ENCODE measurements at places on chromosomes 12 and 14.

- DNase-seq, result no peak
Observed at GRCh38 chr12:59294221-59294620, 301.6 kb upstream of the SLC16A7 start.

GRCh38 chr14:57785058-57785457, 80.8 kb downstream of the SLC35F4 start:
- DNase-seq, result no peak

DNA sequence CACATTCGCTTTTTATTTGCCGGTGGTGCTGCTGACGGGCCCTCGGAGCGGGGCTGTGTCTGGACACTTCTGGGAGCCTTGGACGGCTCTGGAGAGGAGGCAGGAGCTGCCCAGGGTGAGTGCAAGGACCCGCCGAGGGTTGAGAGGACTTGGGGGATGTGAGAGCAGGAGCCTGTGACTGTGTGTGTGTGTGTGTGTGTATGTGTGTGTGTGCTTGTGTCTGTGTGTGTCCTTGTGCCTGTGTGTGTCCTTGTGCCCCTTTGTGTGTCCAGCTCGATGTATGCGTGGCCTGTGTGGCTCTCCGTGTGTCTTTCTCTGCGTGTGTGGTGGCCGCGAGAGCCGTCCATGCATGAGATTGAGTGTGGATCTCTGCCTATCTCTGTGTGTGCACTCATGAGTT, 179.6 kb upstream of the MYL2 start:
- no peak for DNase-seq

DNA sequence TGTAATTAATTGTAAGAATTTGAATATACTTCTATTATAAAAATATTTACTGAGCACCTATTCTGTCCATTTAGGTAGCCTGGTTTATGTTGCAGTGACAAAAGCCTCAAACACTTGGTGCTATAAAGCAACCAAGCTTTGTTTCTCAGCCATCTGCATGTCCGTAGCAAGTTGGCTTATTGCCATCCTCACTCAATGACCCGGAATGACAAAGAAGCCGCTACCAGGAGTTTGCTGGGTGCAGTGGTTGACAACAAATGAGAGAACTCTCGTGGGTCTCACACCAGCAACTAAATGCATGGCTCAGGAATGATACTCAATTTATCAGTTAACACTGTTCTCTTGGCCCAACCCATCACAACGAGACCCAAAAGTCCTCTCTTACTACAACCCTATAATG, 553.1 kb downstream of the DIO2 start:
- DNase-seq, result no peak

DNA sequence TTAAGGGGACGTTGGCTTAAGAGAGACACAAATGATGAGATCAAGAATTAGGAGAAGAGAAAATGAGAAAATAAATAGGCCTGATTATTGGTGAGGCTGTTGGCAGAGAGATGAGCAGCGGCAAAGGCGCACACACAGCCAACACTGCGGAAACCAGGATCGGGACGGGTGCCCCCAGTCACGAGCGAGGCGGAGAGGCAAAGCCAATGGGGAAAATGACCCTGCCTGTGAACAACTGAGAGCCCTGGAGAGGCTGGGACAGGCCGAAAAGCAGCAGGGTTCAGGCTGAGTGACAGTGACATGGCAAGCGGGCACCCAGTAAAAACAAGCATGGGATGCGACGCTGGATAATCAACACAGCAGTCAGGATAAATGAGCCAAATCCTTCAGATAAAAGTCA, 21.0 kb downstream of the SLC15A4 start:
- no peak for DNase-seq

DNA sequence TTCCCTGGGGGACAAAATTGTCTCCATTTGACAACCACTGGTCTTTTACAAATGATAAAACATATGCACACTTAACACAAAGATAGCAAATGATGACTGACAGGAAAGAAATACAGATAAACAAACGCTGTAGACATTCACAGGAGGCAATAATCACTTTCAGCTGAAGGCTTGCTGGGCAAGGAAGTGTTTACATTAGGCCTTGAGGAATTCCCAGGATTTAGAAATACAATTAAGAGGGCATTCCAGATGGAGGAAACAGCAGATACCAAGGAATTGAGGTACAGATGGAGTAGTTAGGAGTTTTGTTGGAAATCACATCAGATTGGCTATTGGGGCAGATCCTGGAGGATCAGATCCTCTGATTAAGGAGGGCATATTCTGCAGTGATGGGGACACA, 93.9 kb downstream of the DYRK2 start:
- DNase-seq, result no peak

DNA sequence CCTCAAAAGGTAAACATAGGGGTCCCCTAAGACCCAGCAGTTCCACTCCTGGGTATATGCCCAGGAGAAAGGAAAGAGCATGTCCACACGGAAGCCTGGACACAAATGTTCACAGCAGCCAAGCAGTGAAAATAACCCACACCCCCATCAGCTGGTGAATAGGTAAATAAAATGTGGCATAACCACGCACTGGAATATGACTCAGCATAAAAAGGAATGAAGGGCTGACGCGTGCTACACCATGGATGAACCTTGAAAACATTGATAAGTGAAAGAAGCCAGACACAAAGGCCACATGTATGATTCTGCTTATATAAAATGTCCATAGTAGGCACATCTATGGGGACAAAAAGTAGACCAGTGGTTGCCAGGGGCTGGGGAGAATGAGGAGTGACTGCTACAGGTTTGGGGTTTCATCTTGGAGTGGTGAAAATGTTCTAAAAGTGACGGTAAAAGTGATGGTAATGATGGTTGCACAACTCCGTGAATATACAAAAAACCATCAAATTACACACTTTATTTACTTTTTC, 3.8 kb upstream of the SCARB1 start:
- DNase-seq, result no peak

- DNase-seq, result no peak
Observed at GRCh38 chr12:29797565-29798355, 14.0 kb upstream of the TMTC1 start.

DNA sequence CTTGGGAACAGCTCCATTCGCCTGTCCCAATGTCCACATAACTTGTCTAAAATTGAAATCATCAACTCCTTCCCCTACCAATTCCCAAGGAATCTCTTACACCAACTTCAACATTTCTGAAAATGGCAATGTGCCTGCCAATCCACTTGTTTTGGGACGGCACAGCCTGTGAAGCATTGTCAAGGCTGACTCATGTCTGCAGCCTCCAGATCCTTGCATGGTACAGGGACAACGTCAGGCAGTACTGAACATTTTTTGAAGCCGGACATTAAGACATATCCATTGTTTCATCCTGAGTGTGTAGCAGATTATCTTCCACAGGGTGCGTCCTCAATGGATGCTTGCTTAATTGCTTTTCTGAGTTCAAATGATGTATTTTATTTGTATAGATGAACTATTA, 794.1 kb downstream of the BCL11B start:
- DNase-seq, result no peak

DNA sequence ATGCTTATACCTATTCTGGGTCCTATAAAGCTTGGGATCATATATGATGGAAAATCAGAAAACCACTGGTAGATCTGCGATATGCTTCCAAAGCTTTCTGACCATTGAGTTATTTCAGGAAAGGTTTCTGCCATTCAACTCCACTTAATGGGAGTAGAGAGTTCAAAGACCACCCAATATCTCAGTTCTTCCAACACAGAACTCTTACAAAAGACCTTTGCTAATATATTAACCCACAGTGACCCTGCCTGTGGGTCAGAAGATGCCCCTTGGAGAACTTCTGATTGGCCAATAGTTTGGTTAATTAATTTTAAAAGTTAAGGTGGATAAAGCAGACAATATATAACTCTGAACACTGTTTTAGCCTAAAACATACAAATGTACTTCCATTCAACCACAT, 213.0 kb downstream of the IPO8 start:
- DNase-seq, result no peak

GRCh38 chr12:92021666-92022035, 124.0 kb downstream of the BTG1 start:
- no peak for DNase-seq

- no peak for DNase-seq
Observed at GRCh38 chr12:85956081-85956480, 82.0 kb downstream of the NTS start.

DNA sequence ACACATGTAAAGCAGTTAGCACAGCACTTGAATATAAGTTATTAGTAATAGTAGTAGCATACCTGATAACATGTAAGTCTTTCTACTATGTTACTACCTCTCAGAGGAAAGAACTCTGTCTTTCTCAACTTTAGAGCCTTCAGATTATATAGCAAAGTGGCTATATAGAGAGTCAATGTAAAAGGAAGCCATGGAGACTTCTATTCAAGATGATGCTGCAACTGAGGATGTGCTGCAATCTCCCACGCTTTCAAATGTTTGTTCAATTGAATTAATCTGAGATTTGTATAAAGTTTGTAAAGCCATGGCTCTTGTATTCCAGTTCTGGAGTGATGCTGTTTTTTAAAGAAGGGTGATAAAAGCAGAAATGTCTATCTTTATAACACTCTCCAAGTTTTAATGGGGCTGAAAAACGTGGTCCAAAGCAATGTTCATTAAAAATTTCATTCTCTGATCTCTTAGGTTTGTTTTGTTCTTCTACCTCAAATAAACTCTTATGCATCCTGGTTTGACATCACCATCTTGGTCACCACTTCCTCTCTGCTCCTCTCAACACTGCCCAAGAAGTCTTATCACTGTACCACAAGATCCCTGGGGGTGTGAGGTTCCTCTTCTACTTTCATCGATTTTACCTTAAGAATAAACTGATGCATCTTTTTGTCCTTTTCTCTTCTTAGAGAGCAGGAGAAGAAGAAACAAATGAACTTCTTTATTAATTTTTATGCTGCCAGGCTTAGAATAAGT, 40.6 kb downstream of the C12orf42 start:
- no peak for DNase-seq

DNA sequence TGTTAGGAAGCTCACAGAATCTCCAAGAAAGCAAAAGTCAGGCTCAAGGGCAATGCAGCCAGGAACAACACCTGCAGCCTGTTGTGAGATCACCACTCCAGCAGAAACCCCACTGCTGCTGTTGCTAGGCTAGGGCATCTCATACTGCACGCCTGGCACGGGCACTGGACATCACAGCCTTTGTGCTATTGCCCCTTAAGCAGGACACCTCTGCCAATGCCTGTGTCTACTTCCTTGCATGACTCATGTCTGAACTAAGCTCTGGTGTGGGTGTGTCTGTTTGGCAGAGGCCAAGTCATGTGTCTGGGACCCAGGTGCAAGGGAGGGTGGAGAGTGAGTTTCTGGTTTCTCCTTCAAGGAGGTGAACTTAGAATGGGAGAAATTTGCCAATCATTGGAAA, 10.0 kb upstream of the DDX47 start:
- DNase-seq, result no peak

DNA sequence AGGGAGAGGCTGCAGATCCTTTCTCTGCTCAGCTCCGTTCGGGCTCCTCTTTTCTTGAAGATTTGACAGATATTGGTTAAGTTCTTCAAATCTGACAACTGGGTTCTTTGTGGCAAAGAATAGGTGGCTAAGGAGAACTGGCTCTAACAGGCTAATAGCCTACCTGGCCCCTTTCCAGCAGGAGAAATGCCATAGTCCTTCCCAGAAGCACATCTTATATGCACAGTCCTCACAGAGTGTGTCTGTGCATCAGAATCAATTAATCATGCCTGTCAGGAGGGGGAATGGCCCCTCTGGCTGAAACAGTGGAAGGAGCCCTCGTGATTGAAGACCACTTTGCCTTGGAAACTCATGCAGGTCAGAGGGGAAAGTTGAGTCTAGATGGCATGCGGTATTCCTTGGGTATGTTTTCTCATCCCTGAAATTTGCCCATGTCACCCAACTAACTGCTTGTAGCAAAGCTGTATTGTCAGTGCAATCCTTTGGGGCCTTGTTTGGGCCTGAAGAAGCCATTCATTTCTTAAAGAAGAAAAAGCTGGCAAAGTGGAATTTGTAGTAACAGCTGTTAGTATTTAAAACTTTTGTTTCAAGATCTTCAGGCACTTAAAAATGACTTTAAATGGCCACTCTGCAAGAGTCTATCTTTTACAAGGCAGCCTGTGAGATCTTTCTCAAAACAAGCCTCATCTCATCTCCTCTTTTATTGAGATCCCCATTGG, 251.5 kb downstream of the ZFP36L1 start:
- DNase-seq, result no peak

DNA sequence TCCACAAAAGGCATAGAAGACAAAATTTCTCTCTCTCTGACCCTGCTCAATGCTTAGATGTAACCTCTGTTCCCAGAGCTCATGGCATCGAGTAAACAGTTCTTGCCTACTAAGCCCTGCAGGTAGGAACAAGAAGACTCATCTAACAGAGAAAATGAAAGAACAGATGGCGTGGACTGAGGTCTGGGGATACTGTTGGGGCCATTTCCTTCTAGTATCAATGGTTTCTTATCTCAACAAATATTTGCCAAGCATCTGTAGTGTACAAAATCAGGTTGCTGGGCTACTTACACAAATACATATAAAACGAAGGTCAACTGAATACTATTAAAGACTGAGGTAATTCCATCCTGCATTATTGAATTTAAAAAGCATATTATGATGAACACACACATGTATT, 93.3 kb downstream of the RIMBP2 start:
- DNase-seq, result no peak

GRCh38 chr12:67025543-67026114, 243.5 kb upstream of the CAND1 start:
- DNase-seq, result no peak

GRCh38 chr12:30761730-30762129, 7.0 kb upstream of the CAPRIN2 start:
- DNase-seq, result no peak

- no peak for DNase-seq
Observed at GRCh38 chr14:51396222-51396815, 156.3 kb downstream of the TMX1 start.

DNA sequence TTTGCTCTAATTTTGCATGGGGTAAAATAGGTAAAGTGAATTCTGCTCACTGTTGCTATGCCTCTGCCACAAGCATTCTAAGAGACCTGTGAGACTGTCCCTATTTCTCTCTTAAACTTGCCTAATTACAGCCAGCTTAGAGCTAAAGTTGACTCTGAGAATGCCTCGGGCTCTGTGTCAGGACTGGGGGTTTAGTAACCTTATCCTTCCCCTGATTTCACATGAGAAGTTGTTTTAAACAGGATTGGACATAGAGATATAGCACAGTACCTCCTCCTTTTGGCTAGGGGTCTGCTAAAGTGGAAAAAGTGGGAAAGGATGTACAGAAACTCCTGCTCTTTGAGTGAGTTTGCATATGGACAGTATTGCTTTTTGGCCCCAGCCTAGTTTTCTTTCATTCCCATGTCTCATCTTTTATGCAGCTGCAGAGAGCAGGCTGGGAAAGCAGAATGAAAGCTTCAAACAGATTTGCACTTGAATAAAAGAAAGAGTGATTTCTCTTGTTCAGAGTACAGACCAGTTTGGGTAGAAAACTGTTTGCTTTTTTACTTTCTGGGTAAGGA, 122.0 kb downstream of the RAD51B start:
- no peak for DNase-seq
